NCI-H1105 (cell line): ENCODE measurements at places on chromosomes 5 and 9.

GRCh38 chr5:115815693-115816225 lies 700 bp downstream of the CDO1 start:
- no peak for DNase-seq

DNA sequence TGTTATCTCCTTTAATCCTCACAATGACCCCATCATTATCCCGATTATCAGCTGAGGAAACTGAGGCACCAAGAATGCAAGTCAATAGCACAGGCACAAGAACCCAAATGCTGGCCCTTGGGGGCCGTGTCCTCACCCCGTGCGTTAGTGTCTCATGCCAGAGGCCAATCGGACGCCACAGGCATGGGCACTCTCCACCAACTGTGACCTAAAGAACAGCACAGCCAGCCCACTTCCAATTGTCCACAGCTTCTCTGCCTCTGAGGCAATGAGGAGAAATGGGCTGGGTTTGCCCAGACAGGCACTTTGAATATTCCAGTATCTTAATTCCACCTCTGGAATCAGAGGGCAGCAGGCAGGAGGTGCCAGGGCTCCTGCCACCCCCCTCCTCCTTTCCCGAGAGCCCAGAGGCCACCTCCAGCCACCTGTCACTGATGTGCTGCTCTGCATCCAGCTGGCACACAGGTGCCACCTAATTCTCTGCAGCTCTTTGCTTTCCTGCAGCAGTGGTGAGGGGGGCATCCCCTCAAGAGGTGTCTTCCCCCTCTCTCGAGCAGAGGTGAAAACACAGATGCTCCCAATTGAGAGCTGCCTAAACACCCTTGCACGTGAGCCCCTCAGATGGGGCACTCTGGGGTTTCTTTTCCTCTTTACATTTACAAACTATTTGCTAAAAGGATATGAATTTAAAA lies 107.5 kb downstream of the ROR2 start:
- DNase-seq: peak; percentile 18

- no peak for DNase-seq
These were observed 252.3 kb downstream of the FANCC start for GRCh38 chr9:95065224-95065623.

DNA sequence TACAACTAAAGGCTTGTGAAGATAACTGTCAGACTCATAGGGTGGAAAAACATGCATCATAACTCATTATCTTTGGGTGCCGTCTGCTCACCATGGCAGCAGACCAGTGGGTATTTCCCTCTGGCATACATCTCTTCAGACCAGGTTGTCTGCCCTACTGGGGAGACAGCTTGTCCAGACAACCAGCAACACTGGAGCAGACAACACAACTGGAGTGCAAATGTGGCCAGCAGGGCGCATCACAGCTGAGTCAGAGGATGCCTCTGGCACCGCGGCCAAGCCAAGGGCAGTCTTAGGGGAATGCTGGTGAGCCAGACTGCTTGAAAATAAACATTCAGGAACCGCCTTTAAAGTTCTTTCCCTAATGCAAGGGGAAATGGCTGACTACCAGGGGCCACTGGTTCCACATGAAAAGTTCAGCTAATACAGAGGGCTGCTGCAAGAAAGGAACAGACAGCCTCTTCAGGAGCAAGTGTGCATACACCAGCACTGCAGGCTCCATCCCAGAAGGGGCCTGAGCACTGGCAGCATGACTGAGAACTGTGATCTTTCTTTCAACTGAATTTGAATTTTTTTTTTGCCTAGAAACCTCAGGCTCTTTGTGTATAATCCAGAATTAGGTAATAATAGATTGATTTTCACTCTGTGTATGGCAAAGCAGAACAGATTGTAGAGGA lies 77.3 kb downstream of the MAMDC2 start:
- DNase-seq: no peak

DNA sequence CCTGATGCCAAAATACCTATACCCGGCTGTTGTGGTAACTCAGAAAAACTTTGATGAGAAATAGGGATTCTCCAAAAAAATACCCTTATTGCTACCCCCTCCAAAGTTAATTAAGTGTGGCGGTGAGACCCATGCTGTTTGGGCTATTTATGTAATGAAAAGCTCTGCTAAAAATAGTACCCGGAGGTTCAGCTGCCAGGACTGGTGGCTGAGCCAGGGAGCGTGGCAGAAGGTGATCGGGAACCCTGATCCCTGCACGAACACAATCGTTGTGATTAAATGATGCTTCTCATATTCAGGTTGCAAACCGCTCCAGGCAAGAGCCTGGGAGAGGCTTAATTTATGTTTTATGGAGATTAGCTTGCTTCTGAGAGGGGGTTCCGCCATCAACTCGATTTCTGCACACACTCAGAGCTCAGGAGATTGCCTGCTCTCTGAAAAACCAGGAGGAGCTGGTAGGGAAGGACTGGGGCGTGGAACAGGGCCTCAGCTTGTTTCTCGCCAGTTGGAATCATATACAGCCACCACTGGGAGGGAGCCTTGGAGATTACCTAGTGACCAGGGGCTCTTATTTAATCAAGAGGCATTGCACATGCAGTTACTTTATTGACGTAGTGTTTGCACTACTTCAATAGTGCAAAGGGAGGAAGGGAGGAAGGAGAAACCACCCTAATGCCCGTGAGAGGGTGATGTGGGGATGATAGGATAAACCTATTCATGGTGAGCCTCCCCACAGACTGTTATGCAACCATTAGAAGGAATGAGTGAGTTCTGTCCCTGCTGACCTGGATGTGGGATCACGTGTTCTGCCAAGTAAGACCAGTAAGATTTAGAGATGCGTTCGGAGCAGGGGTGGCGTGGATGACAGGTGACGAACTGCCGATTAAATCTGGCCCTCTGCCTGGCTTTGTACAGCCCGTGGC lies 23.4 kb downstream of the HRH2 start:
- no peak for DNase-seq

GRCh38 chr5:57338068-57338867 lies 144.3 kb downstream of the ACTBL2 start:
- DNase-seq: no peak

DNA sequence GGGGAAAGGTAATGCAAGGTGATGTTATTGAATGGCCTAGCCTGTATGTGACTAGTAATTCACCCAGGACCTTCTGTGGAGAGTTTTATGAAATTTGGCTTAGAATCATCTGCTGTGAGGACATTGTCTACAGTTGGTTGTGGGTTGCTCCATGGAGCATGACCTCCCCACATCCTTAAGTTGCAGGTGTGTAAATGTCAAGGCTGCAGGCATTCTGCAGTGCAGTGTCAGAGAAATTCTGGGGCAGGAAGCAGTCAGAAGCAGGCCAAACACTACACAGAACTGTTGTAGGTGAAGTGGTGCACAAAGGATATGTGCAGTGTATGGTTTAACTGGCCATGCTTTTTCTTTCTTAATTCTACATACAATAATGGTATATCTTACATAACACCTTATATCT lies 588.3 kb downstream of the EBF1 start:
- no peak for DNase-seq

GRCh38 chr9:135952664-135953206 lies 8.4 kb downstream of the UBAC1 start:
- no peak for DNase-seq

GRCh38 chr5:130642461-130642860 lies 522.6 kb downstream of the HINT1 start:
- DNase-seq: no peak

DNA sequence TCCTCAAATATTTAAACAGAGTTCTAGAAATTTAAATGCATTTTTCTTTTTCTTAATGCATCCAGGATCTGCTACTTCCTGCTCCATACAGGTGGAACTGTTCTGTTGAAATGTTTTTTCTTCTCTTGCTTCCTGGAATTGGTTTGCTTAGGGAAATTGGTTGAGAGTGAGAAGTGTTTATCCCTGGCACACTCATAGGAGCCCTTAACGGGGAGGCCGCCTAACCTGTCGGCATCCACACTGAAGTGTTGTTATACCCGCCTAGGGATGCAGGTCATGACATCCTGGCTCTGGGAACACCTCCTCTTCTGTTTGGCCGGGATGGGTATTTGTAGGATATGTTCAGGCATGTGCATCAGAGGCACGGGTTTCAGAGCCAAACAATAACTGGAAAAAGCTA lies 239.7 kb downstream of the GADD45G start:
- DNase-seq: no peak

GRCh38 chr9:15278091-15278687 lies 28.8 kb downstream of the TTC39B start:
- DNase-seq: no peak

- no peak for DNase-seq
These were observed 15.4 kb downstream of the MEGF10 start for GRCh38 chr5:127306036-127306435.

- DNase-seq: no peak
These were observed 61.6 kb downstream of the FNBP1 start for GRCh38 chr9:129981180-129981907.

GRCh38 chr5:39076101-39076756 lies 2.0 kb upstream of the RICTOR start:
- no peak for DNase-seq

GRCh38 chr5:74406844-74407243 lies 233.7 kb downstream of the ENC1 start:
- no peak for DNase-seq
